ENCODE measurements at places on chromosomes 2 and 18.

- DNase-seq, result no peak
Measured at GRCh38 chr2:232483923-232484627, 3.6 kb downstream of the ECEL1 start.

GRCh38 chr2:45588158-45588829, 22.8 kb downstream of the SRBD1 start:
- no peak for DNase-seq

DNA sequence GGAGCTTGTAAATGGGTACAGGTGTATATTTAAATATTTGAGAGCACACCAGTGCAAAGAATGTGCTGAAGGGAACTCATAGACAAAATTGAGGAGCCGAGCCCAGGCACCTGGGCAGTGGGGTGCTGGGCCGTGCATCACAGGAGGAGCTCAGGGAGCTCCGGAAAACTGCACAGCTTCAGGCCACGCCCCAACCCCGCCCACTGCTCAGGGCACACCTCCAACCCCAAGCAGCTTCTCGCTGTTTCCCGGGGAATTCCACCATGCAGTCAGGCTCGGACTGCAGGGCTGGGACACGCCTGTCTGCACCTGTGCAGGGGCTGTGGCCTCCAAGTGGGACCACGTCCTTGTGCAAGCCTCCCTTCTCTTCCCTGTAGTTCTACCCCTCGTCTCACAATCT, 243.0 kb downstream of the HDAC4 start:
- no peak for DNase-seq

GRCh38 chr2:18284331-18284730, 276.1 kb downstream of the RDH14 start:
- DNase-seq, result no peak

DNA sequence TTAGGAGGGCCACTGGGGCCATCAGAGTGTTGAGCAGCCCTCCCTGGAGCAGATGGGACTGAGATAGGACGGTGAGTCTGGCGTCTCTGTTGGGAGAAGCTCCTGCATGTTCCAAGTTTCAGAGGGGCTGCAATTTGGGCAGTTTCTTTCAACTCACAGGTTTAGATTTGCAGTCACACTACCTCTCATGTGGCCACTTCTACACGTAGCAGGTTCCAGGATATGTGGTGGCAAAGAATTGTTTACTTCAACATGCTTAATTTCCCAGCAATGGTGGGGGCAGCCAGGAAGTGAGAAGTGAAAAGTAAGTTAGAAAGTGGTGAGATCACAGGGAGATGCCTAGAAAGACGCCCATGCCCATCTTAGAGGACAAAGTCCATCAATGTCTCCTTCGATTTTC, 9.3 kb downstream of the NCK2 start:
- DNase-seq, result peak; percentile 82

- no peak for DNase-seq
Measured at GRCh38 chr18:5415031-5415430, 119.5 kb upstream of the ZBTB14 start.

- DNase-seq, result no peak
Measured at GRCh38 chr2:128304715-128305554, 13.7 kb downstream of the HS6ST1 start.

- no peak for DNase-seq
Measured at GRCh38 chr2:218992703-218993344, 398 bp downstream of the CRYBA2 start.

GRCh38 chr18:23719634-23720201, 30.5 kb downstream of the LAMA3 start:
- DNase-seq, result no peak

GRCh38 chr2:535222-535621, 142.0 kb downstream of the TMEM18 start:
- no peak for DNase-seq

DNA sequence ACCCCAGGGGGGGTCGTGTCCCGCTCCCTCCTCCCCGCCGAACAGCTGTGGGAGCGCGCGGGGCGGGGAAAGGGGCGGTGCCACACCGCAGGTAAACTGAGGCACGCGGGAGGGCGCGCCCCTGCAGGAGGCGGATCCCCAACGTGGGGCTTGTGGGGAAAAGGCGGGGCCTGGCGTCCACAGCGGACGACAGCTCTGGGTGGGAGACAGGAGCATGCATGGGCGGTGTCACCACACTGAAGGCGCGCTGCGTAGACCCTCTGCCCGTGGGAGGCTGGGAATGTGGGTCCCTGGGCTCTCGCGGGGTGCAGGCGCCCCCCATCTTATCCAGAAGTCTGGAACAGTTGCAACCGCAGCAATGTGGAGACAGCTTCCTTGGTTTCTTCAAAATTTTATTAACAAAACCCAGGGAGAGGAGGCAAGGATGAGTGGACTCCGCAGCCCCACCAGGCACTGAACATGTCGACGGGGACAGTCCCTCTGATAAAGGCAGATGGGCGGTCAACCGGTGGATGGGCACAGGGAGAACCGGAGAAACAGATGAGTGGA, 723 bp upstream of the MBD1 start:
- no peak for DNase-seq

DNA sequence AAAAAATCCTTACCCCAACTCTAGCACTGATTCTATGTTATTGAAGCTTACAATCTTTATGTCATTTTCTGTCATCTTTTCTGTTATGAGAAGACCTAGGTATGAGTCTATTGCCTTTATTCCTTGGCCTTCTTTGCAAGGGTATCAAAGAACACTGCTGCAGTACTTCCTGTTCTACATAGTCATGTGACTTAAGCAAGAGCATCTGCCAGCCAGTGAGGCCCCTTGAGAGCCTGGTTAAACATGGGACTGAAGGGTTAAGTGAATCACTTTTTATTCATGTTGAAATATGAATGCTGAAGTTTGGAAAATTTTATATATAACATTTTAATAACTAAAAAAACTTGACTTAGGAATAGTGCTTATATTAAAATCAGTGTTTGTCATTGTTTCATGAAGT, 844 bp upstream of the CPS1 start:
- DNase-seq, result no peak

GRCh38 chr2:41990688-41991087, 57.1 kb upstream of the PKDCC start:
- DNase-seq, result no peak

DNA sequence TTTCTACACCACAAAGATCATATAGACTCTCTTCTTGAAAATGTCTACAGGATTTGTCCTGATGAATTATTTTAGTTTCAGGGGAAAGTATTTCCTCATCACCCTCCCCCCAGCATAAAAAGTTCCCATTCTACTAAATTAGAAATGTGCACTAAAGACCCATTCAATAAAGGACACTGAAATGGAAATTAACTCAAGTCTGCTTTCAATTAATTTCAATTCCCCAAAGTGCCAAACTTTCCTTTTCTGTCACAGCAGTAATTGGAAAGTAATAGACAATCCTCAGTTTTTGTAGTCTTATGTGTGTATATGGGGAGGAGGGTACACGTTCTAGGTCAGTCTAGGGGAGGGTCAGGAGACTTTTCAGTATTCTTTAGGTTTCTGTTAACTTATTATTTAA, 21.5 kb downstream of the ARHGEF33 start:
- no peak for DNase-seq

GRCh38 chr2:31038385-31038784, 99.9 kb downstream of the GALNT14 start:
- DNase-seq, result peak; percentile 7

- no peak for DNase-seq
Measured at GRCh38 chr2:70965506-70965905, 12.9 kb upstream of the ANKRD53 start.

- DNase-seq, result no peak
Measured at GRCh38 chr2:32404691-32405090, 47.9 kb downstream of the BIRC6 start.

DNA sequence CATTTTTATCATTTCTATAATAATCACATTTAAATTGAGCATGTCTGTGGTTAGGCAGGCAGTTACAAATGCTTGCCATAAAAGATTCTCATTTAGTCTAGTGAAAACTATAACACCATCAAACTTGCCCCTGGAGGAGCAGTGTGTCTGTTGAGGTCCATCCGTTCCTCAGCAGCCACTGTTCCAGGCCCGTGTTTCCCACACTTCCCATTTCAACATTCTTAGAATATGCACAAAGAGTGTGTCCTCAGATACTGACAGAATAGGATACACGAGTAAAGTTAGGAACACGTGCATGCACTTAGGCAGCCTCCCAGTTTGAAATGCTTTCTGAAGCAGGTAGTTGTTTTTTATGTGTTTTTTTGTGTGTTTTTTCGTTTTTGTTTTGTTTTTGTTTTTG, 39.9 kb downstream of the NCK2 start:
- DNase-seq, result no peak

DNA sequence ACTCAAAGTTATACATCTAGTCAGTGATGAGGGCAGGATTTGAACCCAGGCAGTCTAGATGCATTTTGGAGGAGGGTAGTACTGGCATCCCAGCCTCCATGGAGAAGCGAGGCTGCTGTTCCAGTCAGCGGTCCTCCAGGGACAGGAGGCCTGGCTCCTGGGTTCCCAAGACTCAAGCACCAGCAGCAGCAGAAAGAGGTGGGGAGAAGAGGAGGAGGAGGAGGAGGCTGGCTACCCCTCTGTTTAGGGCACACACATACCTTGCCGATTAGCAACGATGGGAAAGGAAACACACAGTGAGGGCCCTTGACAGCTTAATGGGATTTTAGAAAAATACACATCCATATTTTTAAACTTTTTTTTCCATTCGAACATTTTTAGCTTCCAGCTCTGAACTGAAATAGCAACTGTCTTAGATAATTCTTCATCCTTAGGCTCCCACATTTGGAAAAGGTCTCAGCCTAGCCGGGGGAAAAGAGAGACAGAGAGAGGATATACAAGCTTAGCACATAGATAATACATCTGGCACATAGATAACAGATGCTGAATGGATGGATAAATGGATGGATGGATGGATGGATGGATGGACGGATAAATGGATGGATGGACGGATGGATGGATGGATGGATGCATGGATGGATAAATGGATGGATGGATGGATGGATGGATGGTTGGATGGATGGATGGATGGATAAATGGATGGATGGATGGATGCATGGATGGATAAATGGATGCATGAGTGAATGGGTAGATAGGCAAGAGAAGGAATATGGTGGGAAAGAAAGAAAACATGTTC, 87.9 kb downstream of the LBH start:
- no peak for DNase-seq

Data from activated CD8-positive, alpha-beta T cell treated with anti-CD3 and anti-CD28 coated beads for 36 hours (primary cell).